ENCODE measurements at places on chromosomes 7 and 10.

- DNase-seq: no peak
Observed at GRCh38 chr7:155276800-155277375, 20.8 kb upstream of the INSIG1 start.

DNA sequence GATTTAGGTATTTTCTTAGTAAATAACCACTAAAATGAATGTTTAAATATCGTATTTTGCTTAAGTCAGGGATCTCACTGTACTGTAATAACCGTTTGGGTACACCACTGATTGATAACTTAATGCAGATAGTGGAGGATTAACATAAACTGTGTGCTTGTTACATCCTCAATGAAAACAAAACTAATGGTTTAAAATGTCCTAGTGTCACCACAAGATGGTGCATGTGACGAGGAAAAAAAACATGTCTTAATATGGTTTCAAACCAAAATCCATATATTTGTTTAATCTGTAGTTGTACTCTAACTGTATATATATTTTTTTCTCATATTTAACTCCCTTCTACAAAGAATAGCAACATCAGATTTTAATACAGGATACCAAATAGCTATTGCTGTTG is 19.2 kb downstream of the ARMC10 start:
- DNase-seq: no peak

DNA sequence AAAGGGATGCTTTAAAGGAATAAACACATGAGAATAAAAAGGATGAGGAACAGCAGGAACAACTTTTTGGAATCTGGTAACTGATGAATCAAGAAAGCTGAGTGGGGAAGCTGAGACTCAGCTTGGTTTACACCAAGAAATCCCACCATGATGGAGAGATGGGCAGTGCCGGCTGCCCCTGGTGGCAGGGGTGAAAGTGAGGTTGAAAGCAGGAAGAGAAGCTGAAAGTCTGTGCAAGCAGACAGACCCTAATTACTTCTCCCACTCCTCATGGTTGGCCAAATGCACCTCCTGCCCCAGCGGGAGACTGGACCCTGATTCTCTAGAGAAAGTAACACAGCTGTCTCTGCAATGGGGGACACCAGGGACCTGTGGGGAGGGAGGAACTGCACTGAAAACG is 57.6 kb upstream of the NANOS1 start:
- DNase-seq: no peak

DNA sequence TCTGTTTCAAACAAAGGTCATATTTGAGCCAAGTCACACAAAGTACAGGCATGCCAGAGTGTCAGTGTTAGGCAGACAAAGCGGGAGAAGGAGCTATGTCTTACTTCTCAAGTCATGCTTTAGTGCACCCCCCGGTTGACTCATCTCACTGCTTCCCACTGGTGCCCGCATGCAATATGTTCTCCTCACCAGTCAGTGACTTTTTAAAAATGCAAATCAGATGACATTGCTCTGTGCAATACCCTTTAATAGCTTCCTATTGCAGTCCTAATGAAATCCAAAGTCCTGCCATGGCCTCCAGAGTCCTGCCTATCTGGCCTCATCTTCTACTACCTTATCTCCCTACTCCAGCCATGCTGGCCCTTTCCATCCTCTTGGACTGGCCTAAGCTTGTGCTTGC is 429.1 kb downstream of the ACTR3B start:
- DNase-seq: no peak

- no peak for DNase-seq
Observed at GRCh38 chr7:88279323-88279722, 27.4 kb downstream of the STEAP4 start.

DNA sequence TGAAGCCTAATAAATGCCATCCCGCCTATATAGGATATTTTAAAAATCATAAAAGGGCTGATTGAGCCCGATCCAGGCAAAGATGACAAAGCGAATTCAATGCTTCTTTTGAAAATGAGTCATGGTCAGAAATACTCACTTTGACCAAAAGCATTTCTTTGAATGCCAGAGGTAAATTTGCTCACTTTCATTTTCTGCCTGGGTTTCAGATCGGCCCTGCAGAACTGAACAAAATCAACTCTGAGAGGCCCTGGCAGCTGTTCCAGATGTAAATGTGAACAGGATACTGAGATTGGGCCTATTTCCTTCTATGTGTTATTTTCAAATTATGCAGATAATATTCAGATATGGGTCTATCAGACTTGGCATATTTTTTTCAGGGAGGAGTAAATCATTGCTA is 114.8 kb upstream of the ARID5B start:
- no peak for DNase-seq

DNA sequence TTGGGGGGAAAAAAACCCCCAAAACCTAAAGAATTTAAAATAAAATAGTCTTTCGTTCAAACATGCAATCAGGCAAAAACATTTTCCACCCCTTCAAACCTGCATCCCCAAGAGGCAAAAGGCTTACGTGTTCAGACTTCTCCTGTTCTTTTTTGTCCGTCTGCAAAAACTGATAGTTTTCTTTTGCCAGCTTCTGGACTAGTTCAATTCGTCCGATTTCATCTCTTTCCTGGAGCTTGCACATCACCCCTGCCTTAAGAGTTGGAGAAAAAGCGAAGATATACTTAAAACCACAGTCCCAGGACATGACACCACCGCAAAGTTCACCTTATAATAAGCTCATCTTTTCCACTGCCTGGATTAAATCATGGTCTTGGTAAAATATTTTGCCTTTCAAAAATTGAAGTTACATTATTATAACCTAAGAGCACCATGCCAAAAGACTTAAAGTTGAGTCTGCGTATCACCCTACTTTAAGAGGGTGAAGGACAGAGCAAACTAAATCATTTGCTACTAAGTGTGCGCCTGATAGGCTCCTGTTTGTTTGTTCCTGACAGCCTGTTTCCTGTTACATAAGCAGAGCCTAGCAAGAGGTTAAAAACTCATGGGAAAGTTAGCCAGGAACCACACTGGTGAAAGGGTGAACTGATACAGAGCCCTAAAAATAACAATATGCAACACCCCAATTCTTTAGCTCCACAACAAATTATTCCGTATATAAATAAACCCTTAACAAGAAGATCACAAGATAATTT is 137.0 kb downstream of the RAPGEF5 start:
- DNase-seq: no peak

Measured in stimulated activated CD4-positive, alpha-beta T cell treated with anti-CD3 and anti-CD28 coated beads, Interleukin-1b, Interleukin-23, amount 100 ng/mL, for 1 hour (primary cell).